Hematopoietic multipotent progenitor cell treated with erythropoietin and hydrocortisone succinate and interleukin-3 and kit ligand, for 15 days (in vitro differentiated cells): ENCODE measurements at places on chromosomes 3 and 15.

DNA sequence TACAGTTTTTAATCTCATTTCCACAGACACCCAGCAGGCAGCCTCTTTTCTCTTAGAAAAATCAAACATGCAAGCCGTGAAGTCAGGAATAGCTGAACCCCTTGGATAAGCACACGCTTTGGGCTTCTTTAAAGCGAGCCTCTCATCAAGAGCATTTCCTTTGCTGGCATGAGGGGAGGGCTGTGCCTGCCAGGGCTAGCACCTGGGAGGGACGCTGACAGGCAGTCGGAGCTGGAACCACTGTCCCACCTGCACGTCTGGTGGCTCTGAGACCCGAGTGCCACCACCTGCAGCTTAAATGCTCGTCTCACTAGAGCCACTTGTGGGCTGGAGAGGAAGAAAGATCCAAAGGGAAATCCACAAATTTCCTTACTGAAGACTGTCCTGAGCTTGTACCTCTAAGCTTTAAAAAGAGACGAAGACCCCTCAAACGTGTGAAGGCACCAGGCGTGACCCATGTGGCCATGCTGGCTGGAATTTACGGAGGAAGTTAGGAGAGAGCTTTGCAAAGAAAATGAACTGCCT is 9.4 kb downstream of the MAP6D1 start:
- DNase-seq, result no peak

GRCh38 chr3:125186800-125187598 is 25.5 kb downstream of the SLC12A8 start:
- DNase-seq, result no peak

- DNase-seq, result no peak
Observed at GRCh38 chr3:188446766-188447165, 292.8 kb downstream of the LPP start.

DNA sequence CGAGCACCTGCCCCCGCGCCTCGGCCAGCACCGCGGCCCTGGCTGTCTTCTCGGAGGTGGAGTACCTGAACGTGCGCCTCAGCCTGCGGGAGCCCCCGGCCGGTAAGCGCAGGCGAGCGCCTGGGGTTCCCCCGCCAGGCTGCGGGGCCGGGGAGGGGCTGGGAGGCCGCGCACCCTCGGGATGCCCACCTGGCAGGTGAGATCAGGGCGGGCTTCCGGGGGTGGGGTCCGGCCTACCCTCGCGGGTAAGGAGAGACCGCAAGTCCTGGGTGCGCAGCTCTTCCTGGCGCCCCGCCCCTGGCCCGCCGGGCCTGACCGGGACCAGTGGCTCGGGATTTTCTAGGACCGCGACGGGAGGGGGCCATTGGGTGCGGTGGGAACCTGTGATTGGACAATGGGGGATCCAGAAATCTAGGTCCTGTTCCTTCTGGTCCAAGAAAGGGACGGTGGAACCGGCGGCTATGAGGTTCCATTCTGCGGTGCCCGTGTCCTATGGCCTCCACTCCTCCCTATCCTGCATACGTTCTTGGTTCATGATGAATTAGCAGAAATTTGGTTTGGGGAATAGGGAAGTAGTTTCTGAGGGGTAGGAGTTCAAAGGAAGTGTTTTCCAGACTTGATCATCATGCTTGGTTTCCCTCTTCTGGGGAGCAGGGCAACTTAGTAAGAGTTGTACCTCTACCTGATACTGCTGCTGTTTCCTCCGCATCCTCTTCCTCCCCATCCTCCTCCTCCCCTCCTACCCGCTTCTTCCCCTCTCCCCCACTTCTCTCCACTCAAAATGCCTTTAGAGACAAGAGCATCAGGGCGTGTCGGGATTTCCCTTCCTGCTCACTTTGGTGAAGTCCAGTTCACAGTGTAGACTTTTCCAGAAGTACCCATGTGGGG is 808 bp downstream of the ARRDC4 start:
- DNase-seq, result peak; percentile 20

- DNase-seq, result no peak
Observed at GRCh38 chr3:197420115-197420514, 121.7 kb upstream of the DLG1 start.

GRCh38 chr3:60933824-60934223 is 317.4 kb downstream of the FHIT start:
- DNase-seq, result no peak

GRCh38 chr3:22103423-22103822 is 352.4 kb upstream of the ZNF385D start:
- no peak for DNase-seq

DNA sequence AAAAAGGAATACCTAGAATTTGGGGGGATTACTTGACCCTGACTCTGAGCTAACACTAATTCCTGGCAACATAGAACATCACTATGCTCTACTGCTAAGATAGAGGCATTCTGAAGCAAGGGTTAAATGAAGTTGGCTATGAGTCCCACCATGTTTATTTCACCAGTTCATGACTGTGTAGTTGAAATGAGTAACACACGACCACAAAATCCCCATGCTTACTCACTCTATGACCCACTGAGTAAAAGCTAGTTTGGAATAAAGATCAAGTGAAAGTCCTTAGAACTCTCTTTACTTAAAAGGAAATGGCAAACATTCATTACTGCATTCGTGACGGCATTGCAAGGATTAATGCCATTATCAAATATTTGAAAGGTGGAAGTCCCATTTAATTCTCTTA is 47.4 kb downstream of the MRPL46 start:
- DNase-seq, result no peak

- no peak for DNase-seq
Observed at GRCh38 chr3:71111784-71112440, 471.6 kb downstream of the FOXP1 start.
